Lower leg skin (tissue), 4 donors: ENCODE measurements at places on chromosomes 6 and 20.

DNA sequence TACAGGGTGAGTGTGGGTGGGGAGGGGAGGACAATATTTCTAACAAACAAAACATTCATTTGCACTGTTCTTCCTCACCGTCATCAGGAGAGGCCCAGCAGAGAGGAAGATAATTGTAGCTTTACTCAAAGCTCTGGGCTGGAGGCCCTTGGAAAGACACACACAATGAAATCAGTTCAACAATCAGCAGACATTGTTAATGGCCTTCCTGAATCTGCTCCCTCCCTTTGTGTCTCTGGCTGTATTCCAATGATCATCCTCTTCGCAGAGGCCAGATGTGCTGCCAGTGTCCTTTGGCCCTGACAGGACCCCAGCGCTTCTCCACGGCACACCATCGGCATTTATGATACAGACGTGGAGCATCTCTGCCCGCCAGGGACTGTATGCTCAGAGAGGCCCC, 44.6 kb upstream of the LRFN2 start:
- no peak for DNase-seq

DNA sequence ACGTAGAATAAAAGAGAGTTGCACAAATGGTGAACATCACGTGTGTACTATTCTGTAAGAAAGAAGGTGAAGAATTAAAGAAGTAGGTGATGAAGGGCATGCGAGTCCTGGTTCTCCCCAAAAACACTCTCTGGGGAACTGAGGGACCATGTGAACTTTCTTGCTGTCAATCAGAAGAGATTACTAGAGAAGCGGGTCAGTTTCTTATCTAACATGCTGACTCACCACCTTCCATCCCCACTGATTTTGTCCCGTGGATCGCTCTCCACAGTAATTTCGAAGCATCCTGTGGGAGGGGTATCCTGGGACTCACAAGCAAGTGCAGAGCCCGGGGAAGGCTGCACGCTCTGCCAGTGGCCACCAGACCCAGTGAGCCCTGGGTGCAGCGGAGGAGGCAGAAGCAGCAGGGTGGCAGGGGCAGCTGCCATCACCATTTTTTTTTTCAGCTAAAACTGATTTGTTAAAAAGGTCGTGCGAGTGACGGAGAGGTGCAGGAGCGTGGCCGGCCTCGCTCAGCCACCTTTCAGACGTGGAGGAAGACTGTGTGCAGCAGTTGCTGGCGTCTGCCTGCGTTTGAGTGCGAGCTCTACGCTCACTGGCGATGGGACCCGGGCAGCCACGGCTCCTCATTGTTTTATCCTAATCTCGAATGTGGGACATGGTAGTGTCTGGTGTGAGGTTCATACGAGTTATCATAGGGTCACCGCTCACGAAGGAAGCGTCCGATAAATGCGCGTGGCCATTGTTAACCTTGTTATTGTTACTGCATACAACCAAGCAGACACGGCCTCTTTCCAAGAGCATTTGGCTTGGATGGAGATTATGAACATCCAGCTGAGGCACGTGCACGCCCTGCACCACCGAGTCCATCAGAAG, 28.0 kb upstream of the SLCO4A1 start:
- DNase-seq, result no peak

- DNase-seq, result no peak
Observed at GRCh38 chr6:107656401-107656800, 166.5 kb downstream of the SOBP start.

- DNase-seq, result no peak
Observed at GRCh38 chr20:12047838-12048432, 130.2 kb downstream of the BTBD3 start.

DNA sequence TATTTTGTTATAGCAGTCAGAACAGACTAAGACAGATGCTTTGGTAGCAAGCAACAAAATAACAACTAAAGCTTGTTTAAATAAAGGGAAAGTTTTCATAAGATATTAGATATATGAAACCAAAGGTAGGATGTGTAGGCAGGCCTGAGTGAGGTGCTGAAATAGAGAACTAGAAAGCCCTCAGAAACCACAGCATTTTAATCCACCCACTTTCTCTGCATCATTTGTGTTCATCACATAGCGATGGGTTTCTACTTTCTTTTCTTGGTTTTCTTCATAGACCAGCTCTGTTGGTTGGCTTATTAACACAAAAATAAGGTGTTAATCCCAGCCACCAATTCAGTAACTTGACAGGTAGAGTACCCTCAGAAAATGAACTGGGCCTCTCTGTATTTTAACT, 58.6 kb downstream of the RPS12 start:
- no peak for DNase-seq

DNA sequence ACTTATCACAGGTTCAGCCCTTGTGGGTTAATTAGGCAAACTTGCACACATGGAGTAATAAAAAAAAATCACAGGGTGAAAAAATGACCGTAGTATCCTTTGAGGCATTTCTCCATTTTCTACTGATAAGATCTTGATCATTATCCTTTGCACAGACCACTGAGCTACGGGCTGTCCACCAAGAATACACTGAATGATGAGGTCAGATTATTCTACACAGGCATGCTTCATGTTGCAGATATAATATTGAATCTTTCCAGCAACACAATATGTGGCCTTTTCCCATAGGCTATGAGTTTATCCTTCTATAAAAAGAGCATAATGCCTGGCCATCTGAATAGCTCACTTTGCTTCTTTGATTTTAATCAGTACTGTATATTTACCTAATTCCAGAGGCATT, 168.9 kb downstream of the FRK start:
- DNase-seq, result no peak

- no peak for DNase-seq
Observed at GRCh38 chr6:91483415-91484105, 896.7 kb upstream of the MAP3K7 start.
